ENCODE measurements at places on chromosomes 1 and 21.
A peak's percentile ranks its signal among the peaks of the same experiment; 100 is the strongest.

DNA sequence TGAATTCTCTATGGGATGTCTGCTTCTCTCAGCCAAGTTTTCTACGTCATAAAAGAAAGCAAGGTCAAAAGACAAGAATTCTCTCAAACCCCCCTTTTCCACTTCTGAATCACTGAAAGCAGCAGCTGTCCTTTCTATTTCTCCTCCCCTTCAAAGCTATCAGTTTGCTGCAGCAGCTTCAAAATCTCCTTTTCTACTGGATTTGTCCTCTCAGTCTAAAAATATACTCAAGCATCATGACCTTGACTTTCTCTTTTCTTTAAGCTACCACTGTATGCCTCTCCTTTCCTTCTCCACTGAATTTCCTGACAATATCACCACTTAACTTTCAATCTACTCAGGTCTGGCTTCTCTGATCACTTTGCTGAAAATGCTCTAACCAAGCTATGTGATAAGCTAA is 1.9 kb downstream of the WDR64 start:
- no peak for DNase-seq

GRCh38 chr1:182726912-182727311 is 42.5 kb upstream of the RGS8 start:
- no peak for DNase-seq

- DNase-seq: peak; percentile 19
Observed at GRCh38 chr1:192506741-192507155, 68.8 kb upstream of the RGS1 start.

DNA sequence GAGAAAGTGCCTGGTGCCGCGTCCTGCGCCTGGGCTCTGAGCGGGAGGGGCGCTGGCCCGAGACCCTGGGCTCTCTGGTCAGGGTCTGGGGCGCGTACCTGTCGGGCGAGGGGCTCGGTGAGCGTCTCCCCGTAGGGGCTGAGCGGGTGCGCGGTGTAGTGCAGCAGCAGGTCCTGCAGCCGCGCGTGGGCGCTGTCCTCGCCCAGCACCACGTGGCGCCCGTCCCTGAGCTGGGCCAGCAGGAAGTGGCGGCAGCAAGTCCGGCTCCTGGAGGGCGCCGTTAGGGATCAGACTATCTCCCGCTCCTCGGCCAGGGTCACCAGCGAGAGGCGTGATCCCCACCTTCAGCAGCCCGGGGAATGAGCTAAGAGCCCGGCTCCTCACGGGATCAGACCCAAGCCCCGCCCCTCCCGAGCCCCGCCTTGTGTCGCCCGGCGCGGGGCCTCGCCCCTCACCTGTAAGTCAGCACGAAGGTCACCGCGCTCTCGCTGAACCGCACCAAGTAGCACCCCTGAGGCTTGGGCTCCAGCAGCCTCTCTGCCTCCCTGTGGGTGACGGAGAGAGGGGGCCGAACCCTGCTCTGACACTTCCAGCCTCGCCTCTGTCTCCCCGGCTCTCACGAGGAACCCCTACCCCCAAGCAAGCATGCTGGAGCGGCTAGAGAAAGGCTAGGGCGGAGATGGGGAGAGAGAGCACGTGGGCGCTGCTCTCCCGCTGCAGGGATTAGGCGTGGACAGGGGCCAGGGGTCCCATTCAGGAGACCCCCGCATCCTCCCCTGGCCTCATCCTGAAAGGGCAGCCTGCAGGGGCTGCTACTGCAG is 2.7 kb downstream of the SH2D2A start:
- peak; percentile 90 for DNase-seq

GRCh38 chr1:154880671-154881070 is 10.6 kb upstream of the KCNN3 start:
- no peak for DNase-seq

DNA sequence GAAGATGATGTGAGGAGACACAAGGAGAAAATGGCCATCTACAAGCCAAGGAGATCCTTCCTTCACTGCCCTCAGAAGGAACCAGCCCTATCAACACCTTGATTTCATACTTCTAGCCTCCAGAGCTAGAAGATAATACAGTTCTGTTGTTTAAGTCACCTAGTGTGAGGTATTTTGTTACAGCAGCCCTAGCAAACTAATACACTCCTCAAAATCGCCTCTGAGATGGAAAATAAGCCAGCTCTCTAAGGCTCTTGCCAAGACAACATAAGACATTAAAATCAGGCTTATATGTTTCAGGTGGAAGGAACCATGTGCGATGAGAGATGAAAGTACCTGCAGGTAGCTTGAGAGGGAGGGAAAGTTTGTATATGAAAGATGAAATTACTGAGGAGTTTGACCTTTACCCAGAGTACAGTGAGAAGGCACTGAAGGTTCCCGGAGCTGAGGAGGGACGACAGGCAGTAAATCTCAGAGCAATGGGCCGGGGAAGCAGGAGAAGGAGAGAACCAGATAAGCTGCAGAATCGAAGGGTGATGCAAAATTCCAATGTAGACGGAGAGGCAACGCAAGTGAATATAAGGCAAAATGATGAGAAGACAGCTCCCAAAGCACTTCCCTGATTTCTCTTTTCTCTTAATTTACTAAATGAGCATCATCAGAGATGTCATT is 84.7 kb downstream of the HHIPL2 start:
- no peak for DNase-seq

- DNase-seq: no peak
Observed at GRCh38 chr1:21045351-21045750, 131.3 kb downstream of the EIF4G3 start.

DNA sequence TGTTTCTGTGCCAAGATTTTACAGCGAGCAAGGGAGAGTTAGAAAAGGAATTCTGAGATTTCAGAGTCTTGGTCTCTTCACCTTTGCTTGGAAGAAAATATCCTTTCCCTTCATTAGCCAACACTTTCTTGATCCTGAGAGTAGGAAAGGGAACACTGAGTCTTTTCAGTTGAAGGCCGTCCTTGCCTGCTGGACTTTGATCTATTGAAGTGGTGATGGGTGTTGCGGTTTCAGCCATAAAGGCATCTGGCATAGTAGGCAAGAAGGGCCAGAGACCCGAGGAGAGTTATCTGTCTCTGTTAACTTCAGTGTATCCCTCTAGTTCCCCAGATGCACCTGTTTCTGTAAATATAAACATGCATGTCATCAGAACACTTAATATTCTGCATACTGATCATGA is 9.7 kb downstream of the SELE start:
- no peak for DNase-seq

Data from stimulated activated CD4-positive, alpha-beta T cell treated with anti-CD3 and anti-CD28 coated beads, Interleukin-15, amount 100 ng/mL, for 24 hours (primary cell).